Nephron progenitor cell (in vitro differentiated cells): ENCODE measurements at places on chromosomes 6 and 20.

- DNase-seq: no peak
Measured at GRCh38 chr6:111761783-111762312, 111.4 kb downstream of the FYN start.

DNA sequence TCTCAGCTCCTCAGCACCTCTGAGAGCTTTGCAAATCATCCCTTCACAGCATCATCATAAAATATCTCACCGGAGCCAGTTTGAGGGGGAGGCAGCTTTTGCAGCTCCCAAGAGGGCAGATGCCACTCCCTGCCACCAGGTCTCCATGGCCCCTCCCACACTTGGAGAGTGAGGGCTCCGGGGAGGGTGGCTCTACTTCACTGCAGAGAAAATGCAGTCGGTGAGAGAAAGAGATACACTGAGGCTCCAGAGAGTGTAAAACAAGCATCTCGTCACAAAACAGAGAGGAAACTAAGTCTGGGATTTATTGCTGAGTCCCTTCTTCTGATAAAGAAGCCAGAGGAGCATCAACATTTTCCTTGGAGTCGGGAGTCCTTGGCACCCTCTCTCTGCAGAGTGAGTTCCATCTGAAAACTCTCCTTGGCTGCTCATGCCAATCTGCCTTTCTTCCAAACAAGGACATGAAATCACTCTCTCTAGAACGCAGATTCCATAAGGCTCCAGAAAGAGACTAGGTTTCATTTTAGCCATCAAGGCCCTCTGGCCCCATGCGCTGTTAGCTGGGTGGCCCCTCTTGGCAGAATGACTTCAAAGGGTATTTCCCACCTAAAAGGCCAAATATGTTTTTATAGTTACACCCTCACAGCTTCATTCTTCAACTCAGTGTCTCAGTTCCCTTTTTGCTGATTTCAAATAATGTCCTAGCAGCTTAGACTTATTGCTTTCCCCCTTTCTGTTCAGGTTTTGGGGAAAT lies 70.6 kb upstream of the F13A1 start:
- DNase-seq: no peak

GRCh38 chr6:111664565-111665030 lies 58.9 kb upstream of the TRAF3IP2 start:
- DNase-seq: no peak

GRCh38 chr6:140849456-140849855 lies 1283.3 kb upstream of the GJE1 start:
- no peak for DNase-seq

- DNase-seq: no peak
Measured at GRCh38 chr20:1345030-1345755, 16.3 kb upstream of the SDCBP2 start.

- DNase-seq: no peak
Measured at GRCh38 chr6:76768556-76768955, 694.7 kb downstream of the HTR1B start.

- no peak for DNase-seq
Measured at GRCh38 chr6:1878330-1878729, 268.6 kb downstream of the FOXC1 start.

- DNase-seq: no peak
Measured at GRCh38 chr6:27811451-27811772, 100.8 kb downstream of the OR2B2 start.
